ENCODE measurements at places on chromosomes 1 and 21.

- no peak for DNase-seq
These were observed 13.6 kb downstream of the STYXL2 start for GRCh38 chr1:167107456-167107855.

DNA sequence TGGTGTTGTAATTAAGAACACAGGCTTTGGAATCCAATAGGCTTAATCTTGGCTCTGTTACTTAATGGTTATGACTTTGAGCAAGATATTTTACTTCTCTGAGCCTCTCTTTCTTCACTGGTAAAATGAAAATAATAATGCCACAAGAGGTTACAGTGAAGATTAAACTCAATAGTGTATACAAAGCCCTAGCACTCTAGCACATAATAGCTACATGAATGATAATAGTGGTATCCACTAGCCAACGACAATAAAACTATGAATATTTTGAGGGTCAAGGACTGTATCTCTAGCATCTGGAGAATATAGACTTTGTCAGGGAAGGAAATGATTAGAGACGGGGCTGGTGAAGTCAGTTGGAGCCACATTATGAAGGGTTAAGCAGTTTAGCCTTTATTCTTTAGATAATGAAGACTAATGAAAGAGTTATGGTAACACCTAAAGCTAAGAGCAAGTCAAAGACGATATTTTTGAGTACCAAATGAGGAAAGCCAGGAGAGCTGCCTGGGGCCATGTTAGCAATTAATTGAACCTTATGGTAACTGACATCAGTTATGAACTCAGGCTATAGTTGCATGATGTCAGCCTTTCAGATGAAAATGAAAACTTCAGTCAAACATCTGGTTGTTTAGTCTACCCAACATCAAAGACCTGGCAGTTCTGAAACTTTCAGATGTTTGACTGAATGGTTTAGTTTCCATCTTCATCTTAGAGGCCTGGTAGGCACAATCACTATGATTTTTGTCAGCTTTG lies 32.8 kb upstream of the RNF11 start:
- no peak for DNase-seq

DNA sequence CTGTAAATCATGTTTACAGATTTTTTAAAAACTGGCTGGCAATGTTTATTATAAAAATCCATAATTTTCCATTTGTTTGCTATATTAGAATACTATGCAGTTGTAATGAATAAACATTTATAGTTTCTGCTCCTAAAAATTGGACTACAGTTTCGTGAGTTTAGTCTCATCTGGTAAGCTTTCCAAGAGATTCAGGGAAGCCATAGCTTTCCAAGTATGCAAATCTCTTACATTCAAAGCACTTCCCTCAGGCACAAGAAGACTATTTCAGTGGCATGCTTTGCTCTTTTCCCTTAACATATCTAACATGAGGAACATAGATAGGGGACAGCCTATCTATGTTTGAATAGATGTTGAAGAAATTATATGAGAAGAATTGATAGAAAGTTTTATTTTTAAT lies 77.2 kb downstream of the ADGRL2 start:
- DNase-seq, result no peak

- DNase-seq, result no peak
These were observed 50.9 kb downstream of the PTPN14 start for GRCh38 chr1:214500340-214501055.

DNA sequence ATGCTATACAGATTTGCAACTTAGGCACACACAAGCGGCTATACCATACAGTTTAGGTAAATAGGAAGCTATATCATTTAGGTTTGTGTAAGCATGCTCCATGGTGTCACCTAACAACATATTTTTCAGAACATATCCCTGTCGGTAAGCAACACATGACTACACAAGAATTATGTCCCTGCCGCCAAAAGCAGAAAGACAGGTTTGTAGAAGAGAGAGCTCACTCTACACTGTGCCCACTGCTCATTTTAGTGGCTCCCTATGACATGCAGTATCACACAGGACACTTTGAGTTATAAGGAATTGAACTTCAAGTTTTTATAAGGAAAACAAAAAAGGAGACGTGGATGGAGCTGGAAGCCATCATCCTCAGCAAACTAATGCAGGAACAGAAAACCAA lies 132.5 kb upstream of the KAZN start:
- no peak for DNase-seq

DNA sequence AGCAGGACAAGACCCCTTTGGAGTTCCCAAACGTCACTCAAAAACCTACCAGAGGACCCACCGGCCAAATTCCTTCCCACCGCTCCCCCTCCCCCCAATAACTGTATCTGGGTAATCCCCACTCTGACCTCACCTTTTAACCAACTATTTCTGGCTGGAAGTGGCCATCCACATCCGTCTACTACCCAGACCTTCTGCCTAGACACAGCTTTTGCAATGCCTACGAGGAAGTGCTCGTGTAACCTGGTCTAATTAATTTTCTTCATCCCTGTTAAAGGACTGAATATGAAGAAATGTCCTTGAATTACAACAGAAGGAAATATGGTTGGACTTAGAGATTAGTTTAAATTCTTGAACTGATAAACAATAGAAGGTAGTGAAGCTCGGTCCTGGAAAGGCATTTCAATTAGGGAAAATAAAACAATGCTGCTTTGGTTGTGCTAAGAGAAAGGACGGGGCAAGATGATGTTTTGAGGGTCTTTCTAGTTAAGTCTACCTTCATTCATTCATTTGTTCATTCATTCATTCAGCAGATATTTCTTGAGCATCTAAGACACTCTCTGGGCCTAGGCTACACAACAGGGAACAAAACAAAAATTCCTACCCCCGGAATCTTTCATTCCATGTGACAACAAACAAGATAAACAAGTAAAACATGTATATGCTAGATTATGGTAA lies 18.8 kb downstream of the AVPR1B start:
- DNase-seq, result no peak

DNA sequence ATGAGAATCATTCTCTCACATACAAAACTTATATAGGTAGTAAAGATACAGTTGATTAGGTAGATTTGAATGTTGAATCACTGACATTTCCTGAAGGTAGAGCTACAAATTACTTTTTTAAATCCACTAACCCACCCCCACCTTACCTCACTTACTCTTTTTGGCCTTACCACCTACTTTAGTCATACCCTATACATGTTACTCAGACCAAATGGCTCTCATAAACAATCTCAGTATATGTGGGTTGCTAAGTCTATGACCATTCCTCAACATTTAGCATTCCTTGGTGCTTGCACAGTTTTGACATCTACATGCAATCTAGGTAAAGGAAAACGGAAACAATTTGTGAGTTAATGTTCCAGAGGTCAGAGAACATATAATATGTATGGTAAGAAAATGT lies 26.3 kb downstream of the SYDE2 start:
- no peak for DNase-seq

DNA sequence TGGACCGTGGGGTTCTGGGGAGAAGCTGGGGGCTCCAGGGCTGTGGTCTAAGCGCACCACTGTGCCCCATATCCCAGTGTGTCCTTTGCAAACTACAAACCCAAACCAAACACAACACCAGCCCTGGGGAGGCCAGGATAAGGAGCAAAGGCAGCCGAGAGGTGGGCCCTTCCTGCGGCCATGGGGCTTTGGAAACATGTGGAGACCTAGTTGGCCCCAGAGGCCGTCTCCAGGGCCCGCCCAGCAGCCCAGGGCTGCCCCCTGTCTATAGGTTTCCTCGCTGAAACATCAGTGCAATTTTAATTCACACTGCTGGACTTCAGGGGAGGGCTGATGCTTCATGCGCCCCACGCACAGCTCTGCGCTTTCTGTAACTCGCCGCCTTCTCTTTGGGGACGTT lies 61.3 kb downstream of the PRDM16 start:
- DNase-seq, result no peak

GRCh38 chr1:197781968-197782721 lies 6.9 kb upstream of the DENND1B start:
- DNase-seq, result no peak

GRCh38 chr1:225654277-225654597 lies 1.3 kb upstream of the ENAH start:
- DNase-seq, result peak; percentile 27

DNA sequence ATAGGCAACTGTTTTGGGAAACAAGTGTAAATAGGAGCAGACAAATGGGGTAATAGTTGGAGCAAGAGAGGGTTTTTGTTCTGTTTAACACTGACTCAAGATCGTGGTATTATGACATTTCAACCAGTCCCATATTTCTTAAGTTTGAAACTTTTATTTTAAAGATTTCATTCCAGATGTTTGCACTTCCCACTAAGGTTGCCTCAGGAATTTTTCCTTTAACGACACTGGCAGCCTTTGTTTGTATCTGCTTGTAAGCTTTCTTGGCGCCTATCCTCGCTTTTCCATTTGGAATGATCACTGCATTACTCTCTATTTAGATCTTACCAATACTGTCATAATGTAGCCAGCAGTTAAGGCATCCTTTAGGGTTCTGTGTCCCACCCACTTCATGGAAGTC lies 67.7 kb downstream of the ALG6 start:
- no peak for DNase-seq

DNA sequence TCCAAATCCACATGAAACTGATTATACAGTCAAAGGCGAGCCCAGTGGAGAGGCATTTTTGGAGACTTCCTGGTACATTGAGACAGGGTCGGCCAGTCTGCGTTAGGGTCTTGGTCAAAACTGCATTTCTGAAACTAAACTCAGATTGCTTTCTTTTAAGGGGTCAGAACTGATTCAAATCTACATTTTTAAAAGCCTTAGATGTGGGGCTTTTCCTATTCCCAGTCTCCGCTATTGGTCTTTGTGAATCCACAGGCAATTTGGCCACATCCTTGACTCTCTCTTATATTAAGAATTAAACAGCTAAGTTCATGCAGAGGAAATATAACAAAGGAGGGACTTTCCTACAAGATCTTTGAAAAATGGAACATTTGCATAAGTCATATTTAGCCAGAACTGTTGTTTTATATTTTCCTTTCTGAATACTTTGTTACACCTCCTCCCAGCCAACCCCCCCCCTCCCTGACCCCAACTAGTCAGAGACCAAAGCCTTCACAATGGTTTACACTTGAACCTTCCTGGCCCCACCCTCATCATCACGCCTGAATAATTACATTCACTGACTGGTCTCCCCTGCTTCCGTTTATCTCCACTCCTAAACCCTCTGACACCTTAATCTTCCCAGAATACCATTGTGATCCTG lies 30.9 kb downstream of the SELL start:
- DNase-seq, result no peak

GRCh38 chr1:236670060-236670459 lies 16.2 kb upstream of the ACTN2 start:
- no peak for DNase-seq

- DNase-seq, result no peak
These were observed 37.4 kb upstream of the ERRFI1 start for GRCh38 chr1:8063298-8064036.

GRCh38 chr1:238485912-238486209 lies 595.1 kb upstream of the ZP4 start:
- no peak for DNase-seq

GRCh38 chr1:99177465-99177864 lies 86.8 kb upstream of the PLPPR4 start:
- no peak for DNase-seq

DNA sequence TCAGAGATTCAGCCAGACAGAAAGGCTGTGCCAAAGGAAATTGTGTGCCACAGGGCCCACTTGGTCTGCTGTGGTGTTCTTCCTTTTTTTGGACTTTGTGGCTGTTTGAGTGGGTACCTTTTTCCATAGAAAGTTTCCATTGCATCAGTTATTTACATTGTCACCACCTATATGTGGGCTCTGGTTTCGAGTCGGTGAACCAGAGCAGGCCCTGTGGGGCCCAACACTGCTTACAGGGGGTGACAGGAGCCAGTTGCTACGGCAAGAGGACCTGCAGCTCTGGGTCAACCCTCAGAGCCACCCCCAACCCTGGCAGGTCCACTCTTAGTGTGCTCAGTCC lies 157.0 kb upstream of the EDN2 start:
- DNase-seq, result no peak

GRCh38 chr1:207097871-207098324 lies 6.1 kb upstream of the C4BPA start:
- DNase-seq, result no peak

DNA sequence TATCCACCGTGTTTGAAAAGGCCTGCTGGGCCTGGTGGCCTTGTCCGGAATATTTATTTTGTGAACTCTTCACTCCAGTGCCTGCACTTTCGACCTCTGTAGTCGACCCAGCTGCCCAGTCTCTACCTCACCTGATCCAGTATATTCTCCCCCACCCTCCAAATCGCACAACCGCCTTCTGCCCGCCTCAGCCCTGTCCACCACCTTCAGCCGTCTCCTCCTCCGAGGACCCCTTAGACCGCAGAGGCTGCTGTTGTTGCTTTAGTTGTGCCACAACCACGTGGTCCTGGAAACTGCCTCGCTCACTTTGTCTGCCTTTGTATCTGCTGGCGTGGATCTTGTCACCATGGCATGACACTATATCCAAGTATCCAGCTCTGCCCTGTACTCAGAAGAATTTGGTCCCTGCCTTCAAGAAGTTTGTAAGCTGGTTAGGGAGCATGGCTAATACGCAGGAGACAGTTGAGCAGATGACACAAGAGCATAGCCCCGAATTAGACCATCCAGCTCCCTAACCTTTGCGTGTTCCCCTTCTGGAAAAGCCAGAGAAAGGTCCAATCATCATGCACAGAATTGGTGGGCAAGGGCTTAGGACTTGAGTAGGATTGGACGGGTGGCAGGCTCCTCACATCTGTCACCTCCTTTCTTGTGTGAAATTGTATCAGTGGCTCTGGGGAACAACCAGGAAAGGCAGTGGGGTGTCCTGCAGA lies 1.5 kb downstream of the PHGDH start:
- no peak for DNase-seq

- DNase-seq, result no peak
These were observed 121.2 kb downstream of the ADGRL2 start for GRCh38 chr1:81921851-81922462.

DNA sequence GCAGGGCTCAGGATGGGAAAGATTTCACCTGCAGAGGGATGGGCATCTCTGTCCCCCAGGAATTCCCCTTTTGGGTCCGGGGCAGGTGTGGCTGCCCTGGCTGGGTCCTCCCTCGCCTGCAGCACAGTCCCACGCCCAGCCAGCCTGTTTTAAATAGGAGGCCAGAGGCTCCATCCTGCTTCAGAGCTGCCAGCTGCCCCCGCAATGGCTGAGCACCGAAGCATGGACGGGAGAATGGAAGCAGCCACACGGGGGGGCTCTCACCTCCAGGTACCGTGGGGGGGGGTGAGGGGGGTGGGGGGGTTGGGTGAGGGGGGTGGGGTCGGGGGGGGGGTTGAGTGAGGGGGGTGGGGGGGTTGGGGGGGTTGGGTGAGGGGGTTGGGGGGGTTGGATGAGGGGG lies 3.6 kb downstream of the SCNN1D start:
- no peak for DNase-seq

Data from A549 (cell line).